ENCODE measurements at places on chromosomes 7 and 10.

GRCh38 chr7:381211-382042 lies 91.5 kb downstream of the FOXL3 start:
- no peak for DNase-seq

- peak; percentile 62 for DNase-seq
Measured at GRCh38 chr10:17836942-17837341, 27.8 kb downstream of the MRC1 start.

DNA sequence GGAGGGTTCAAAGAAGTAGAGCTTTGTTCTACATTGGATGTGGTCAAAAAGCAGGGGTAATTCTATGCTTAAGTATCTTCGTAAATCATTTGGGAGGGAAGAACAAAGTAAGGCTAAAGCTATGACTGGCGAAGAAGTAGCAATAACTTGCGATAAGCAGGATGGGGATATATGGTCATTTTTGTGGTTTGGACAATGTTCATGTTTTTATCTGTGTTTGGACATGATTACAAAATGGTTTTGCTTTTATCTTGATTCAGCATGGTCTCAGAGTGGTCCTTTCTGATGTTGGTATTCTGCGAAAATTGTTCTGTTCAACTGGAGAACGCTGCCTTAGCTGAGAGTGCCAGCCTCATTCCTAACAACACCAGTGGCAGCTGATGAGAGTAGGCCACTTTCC lies 208.8 kb downstream of the SEMA3A start:
- DNase-seq: no peak

- DNase-seq: no peak
Measured at GRCh38 chr7:96361116-96361857, 39.4 kb upstream of the SLC25A13 start.

- DNase-seq: no peak
Measured at GRCh38 chr7:142919656-142920055, 13.9 kb downstream of the TRPV5 start.

DNA sequence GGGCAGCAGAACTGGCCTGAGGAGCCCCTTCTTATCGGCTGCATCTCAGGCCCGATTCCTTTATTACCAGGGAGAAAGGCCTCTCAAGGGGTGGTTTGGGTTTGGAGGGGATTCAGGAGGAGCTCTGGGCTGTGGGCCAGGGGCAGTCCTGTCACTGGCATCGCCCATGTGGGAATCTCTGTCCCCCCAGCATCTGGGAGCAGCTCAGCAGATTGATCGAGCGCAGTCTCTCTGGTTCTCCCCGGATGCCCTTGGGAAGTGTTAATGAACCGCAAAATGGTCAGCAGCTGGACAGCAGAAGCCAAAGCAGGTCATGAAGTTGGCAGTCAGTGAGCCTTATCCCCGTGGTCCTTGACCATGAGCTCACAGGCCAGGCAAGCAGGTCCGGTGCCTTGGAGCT lies 104.4 kb upstream of the ANLN start:
- no peak for DNase-seq
